ENCODE measurements at places on chromosomes 3 and 15.

DNA sequence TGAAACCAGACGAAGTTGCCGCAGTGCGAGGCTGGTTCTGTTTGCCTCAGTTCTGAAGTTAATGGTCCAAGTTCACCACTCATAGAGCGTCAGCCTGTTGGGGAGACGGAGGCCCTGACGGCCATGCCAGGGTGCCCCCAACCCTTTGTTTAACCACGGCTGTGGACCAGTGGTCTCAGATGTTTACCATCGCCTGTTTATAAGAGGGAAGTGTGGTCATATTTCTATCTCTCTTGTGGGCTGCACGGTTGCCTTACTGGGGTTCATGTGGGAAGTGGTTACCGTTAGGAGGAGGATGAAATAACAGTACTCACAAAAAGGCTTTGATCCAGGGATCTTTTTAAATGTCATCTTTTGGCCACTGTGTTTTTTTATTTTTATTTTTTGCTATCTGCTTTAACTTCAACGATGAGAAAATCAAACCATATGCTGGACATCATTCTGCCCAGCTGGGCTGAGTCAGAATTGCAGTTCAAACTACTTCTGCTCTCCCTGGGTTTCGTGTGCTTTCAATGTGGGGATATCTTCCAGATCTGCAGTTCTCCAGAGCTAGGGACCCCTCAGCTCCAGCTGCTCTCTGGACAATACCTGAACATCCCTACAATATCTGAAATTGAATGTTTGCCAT, 17.8 kb downstream of the SMAD3 start:
- no peak for DNase-seq

DNA sequence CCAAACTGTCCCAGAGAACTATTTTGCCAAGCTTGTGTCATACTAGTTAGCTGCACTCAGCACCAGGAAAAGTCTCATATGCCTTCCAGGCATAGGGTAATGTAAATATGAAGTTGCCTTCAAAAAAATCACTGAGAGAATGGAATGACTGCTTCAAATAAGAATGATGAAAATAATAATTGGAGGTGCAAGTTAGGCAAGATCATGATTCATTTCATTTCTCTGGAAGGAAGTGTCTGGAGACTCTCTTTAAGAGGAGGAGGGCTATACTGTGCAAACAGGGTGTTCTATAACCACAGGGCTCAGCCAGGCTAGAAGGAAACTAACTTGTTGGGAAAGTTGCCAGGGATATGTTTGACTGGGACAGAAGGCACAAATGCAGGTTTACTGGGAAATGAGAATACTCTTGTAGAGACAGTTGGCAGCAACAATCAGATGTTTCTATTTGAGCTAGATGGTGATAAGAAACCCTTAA, 4.3 kb downstream of the SIDT1 start:
- DNase-seq = no peak

DNA sequence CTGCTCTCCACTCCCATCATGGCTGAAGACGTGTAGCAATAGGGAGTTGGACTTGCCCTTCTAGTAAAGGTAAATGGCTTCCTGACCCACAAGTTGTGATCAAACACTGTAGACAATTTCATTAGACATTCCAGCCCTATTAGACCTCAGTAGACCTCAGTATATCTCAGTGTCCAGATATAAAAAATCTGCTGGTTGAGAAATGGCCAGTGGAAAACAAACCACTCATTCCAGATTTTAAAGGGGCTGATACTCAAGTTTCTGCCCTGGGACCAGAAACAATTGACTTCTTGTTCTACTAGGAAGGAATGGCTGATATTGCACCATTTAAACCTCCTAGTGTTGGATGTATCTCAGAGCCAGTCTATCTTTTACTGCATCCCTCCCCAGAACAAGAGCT, 613.2 kb downstream of the PDCD6IP start:
- no peak for DNase-seq

DNA sequence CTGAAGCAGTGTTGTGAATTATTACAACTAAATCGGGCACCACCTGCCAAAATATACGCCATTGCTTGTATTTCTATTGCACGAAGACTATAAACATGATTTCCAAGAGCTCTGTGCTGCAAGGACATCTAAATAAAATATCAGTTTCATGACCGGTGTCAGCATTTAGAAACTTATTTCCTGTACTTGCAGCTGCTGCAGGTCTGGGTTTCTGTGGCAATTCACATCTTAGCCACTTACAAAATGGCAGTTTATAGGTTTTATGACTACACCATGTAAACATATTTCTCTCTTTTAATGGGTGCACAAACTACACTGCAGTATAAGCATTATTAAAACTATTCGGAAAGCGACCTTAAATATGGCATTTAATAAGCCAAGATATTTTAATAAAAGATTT, 359.4 kb downstream of the VPS13C start:
- no peak for DNase-seq

DNA sequence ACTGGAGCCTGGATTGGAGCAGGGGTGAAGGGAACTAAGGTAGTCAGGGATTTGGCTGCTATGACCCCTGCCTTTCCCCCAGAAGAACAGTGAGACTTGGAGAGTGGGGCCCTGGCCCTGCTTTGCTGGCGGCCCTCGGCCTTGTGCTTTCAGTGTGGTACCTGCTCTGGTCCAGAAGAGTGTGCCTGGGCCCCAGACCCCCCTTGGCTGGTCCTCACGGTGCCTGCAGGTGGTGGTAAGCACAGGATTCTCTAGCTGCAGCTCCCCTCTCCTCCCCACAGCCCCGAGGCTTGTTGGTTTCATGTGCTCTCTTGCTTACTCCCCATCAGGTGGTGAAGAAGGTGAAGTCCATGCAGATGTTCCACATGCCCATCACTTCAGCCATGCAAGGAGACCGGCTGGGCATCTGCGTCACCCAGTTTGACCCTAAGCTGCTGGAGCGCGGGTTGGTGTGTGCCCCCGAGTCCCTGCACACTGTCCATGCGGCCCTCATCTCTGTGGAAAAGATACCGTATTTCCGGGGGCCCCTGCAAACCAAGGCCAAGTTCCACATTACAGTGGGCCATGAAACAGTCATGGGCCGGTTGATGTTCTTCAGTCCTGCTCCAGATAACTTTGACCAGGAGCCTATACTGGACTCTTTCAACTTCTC, 125.7 kb downstream of the DNAJB8 start:
- DNase-seq = no peak
